ENCODE measurements at places on chromosomes 7 and 10.

DNA sequence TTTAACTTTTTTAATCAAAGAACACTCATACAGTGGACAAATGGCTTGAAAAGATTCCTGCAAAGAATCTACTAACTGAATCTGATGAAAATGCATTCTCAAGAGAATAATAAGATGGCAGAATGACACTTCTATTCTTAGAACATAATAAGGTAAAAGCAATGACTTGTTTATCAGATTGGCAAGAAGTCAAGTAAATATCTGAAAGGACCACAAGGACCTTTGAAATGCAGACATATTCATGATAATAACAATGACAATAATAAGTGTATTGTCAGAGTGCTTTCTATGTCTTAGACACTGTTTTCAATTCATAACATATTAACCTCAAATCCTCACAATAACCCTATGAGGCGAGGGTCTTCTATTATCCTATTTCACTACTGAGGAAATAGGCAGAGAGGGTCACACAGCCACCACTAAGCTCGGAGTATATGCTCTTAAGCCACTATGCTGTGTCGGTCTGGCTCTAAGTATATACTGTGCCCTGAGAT, 10.6 kb downstream of the HACD1 start:
- DNase-seq: peak; percentile 47

DNA sequence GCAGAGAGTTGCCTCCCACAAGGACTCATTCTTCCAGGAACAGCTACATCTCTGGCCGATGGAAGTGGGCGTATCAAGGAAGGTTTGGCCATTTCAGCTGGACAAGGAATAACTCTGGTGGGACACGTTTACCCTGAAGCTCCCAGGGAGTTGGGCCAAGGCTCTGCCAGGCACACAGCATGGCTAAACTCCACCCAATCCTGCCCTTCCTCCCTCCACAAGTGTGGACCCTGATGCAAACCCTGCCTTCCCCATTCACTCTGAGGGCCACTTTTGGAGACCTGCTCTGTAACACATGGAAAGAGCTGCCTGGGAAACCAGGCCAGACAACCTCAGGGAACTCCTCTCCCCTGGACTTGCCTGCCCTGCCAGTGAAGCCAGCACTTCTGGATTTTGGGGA, 407.8 kb upstream of the FOXK1 start:
- DNase-seq: no peak

GRCh38 chr7:815284-816216, 16.7 kb upstream of the SUN1 start:
- DNase-seq: no peak

DNA sequence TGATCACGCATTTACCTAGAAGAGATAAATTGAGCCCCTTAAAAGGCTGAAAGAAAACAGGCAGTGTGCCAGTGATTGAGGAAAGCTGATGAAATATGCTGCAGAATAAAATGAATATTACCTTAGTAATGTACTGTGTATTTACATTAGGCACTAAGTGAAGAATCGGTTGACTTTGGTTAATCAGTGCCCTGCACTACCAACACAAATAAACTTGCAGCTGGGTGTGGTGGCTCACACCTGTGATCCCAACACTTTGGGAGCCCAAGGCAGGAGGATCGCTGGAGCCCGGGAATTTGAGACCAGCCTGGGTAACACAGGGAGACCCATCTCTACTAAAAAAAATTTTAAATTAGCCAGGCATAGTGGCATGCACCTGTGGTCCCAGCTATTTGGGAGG, 148.3 kb upstream of the TCF7L2 start:
- DNase-seq: no peak

GRCh38 chr7:127988751-127989150, 42.5 kb downstream of the LRRC4 start:
- no peak for DNase-seq

- no peak for DNase-seq
Observed at GRCh38 chr10:29158066-29158465, 130.8 kb upstream of the LYZL1 start.

DNA sequence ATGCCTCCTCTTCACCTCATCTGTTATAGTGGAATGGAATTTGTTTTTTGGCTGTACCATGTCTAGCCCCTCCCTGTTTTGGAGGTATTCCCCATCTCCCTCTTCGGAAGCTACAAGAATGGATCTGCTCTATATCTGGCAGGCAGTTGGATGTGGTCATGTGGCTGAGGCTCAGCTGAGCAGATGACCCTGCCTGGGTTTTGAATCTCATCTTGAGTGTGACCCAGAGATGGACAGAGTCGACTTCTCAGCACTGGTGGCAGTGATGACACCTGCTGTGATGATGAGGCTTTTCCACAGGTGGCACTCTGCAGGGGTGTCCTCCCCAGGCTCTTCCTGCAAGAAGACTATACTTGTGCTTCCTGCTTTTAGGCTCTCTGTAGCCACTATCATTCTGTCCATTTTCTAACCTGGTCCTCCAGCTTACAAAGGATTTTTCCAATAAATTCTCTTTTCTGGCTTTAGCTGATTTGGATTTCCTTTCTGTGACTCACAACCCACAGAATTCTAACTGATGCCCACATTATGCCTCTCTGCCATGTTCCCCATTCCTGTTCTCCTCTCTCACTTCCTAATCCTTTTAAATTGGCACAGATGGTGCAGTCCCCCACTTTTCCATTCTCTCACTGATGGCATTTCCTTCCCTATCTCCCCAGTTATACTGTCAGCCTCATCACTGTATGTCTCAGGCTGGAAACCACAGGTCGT, 7.5 kb upstream of the ARHGAP22 start:
- no peak for DNase-seq

- no peak for DNase-seq
Observed at GRCh38 chr7:143978585-143978984, 21.5 kb upstream of the OR6B1 start.

DNA sequence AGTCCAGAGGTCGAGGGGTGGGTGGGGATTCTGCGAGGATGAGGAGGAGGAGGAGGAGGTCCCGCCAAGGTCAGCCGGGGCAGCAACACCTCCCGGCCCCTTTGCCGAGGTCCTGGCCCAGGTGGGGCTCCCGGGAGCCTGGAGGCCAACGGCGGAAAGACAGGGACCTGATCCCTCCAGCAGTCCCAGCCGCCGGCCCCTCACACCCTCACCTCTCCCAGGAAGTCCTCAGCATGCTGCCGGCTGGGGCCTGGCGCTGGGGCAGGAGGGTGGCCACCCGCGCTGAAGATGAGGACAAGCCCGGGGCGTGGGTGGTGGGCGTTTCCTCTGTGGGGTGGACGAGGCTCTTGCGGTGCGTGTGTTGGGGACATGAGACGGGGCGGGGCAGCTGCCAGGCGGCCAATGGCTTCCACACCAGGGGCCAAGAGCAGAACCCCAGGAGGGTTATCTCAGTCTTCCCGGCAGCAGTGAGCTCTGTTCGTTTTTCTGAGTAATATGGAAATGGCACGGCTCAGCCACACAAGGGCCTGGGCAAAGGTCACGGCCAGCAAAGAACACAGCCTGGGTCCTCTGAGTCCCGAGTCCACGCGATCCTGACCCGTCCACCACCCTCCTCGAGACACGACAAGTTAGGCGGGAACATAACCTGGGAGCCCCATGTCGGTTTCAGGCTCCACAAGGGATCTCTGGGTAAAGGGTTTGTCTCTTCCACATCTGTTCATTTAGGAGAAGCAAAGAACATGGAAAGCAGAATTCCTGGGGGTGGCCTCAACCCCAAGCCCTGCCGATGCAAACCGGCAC, 82.9 kb upstream of the PDGFA start:
- peak; percentile 85 for DNase-seq

DNA sequence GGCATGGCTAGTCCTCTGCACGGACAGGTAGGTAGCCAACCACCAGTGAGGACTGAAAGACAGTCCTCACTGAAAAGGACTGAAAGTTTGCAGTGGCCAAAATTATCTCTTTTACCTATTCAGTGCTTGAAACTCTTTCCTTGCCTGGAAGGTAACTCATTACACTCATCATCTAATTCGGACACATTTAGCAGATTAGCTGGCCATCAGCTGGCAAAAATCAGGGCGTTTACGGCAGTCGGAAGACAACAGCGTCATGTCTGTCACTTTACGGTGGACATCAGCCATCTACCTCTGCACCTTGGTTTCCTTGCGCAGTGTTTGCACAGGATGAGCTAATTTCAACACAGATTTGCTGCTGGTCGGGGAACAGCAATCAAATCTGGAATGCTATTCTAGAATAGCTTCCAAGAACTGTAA, 740 bp downstream of the ANXA7 start:
- peak; percentile 68 for DNase-seq

DNA sequence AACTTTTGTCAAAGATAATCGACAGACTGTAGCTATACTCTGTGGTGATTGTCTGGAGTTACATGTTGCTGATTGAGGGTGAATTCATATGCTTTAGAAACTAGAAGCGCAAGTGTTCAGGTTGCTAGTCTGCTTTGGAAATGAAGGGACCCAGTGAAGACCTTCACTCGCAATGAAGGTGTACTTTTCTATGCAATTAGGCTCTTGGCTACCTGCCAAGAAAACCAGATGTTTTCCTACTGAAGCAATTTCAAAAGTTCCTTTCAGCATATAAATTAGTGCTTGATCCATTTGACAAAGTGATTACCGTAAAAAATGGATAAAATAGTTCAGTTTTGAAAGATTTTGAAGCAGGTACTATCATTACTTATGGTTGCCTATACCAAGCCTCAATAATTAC, 10.0 kb upstream of the STK31 start:
- DNase-seq: no peak

DNA sequence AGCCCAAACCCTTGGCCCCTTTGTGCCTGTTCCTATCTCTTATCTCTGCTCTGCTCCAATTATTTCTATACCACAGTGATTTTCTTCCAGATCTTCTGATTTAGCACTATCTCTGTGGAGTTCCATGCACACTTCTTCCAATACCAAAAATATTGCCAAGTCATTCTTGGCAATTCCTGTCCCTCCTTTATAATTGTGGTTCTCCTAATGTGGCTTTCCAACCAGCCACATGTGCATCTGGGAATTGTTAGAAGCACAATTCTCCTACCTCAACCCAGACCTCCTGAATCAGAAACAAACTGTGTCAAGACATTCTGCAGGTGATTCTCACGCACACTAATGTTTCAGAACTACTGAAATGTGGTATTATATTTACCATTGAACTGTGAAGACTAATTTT, 447.8 kb upstream of the IGFBP3 start:
- no peak for DNase-seq

DNA sequence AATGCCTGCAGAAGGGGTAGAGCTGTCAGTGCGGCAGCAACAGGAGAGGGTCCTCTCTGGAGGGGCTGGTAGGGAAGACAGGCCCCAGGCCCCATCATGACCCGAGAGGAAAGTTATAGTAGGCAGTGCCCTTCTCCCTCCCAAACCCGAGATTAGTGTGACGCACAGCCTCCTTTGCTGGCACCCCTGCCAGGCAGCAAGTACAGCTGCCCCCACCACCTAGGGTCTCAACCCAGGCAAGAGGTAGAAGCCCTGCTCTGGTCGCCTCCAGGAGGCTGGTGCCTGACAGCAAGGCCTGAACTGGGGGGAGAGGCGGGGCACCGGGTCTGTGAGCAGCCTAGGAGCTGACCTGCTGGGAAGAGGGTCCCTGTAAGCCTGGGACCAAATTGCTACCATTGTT, 15.5 kb downstream of the LOXL4 start:
- DNase-seq: no peak

DNA sequence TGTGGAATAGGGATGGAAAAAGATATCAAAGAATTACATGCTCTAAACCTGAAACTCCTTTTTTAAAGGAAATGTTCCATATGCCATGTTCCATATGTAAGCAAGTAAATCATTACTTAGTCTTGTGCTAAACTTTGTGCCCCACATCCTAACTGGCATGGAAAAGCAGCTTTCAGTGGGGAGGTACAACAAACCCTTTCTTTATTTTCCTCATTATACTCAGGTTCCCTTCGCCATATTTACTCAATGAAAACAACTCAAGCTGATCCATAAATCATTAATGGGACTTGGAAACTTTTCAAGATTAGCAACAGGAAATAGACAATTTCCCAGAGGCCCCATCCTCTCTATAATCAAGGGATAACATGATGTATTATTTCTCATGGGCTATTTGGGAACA, 56.0 kb downstream of the GSAP start:
- DNase-seq: no peak

- peak; percentile 54 for DNase-seq
Observed at GRCh38 chr10:13587391-13587790, 626 bp downstream of the PRPF18 start.

GRCh38 chr7:133044722-133045473, 37.0 kb downstream of the CHCHD3 start:
- DNase-seq: no peak

DNA sequence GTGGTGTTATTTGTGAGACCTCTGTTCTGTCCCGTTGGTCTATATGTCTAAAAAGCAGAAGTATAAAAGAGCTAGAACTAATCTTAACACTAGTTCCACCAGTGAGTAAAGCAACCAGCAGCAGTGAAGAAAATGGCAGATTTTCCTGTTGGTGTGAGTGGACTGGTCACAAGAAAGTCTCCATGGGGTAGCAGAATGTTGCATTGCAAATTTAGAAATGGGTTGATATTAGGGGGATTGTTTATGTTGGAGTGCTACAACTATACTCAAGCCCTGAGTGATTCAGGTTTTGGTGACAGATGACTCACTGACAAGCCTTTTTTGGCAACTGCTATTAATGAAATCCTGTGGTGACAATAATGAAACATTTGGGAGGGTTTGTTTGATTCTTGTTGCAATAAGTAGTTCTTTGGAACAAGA, 5.6 kb downstream of the AVL9 start:
- peak; percentile 25 for DNase-seq

DNA sequence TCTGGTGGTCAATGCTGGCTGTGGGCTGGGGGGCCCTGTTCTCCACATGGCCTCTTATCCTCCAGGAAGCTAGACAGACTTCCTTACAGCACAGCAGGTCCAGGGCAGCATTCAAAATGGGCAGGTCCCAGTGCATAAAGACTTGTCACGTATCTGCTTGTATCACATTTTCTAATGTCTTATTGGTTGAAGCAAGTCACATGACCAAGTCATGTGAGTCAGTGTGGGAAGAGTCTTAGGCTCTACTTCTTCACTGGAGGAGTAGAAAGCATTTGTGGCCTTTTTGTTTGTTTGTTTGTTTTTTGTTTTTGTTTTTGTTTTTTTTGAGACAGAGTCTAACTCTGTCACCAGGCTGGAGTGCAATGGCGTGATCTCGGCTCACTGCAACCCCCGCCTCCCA, 104.7 kb downstream of the COL13A1 start:
- DNase-seq: peak; percentile 7

DNA sequence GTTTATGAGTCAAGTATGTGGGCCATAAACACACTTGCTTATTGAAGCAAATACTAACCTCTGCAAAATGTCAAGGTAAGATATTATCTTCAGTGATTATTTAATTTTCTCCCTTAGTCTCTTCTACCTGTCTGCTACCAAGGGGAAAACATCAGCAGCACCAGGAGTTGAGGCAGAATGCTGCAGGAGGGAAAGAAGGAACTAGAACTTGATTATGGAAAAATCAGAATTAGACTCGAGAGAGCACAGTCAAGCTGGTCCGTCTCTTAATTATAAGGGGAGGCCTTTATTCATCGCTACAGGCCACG, 4.9 kb upstream of the ZFYVE27 start:
- no peak for DNase-seq

GRCh38 chr7:47301105-47301477, 280.8 kb downstream of the TNS3 start:
- DNase-seq: no peak

GRCh38 chr10:119350502-119351097, 143.2 kb downstream of the GRK5 start:
- no peak for DNase-seq

Data from hematopoietic multipotent progenitor cell treated with erythropoietin and hydrocortisone succinate and interleukin-3 and kit ligand, for 8 days (in vitro differentiated cells).